ENCODE measurements at places on chromosomes 1 and 21.

- H3K27me3 ChIP-seq: no peaks in the 10 kb centered on the region
- no peak overlapping the region for H3K27ac ChIP-seq
- H3K36me3 ChIP-seq: no peaks in the 10 kb centered on the region
- no peak for DNase-seq
These were observed 53.7 kb downstream of the SLX9 start for GRCh38 chr21:44993321-44994046.

GRCh38 chr1:38997901-38998190 is 6.8 kb downstream of the AKIRIN1 start:
- H3K27me3 ChIP-seq: no peaks in the 10 kb centered on the region
- DNase-seq: no peak
- peaks cover 18% of the 10 kb centered on the region for H3K36me3 ChIP-seq
- H3K27ac ChIP-seq: no peak overlapping the region
- H3K4me1 ChIP-seq: peaks cover 6% of the 10 kb centered on the region

DNA sequence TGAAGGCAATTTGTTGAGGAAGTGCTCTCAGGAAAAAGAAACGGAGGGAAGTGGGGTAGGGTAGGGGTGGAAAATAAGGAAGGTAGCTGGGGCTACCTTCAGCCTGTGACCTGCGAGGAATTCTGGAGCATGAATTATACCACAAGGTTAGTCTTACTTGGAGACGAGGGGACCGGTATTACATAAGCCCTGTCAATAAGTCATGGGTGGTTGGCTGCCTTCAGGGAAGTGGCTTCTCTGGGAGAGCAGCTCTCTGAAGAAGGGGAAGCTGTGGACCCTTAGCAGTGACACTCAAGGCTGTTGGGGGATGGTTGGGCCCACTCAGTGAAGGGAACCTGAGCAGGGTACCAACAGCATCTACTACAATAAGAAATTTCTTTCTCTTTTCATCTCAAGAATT is 111.3 kb downstream of the TNFSF18 start:
- H3K4me3 ChIP-seq: no peak overlapping the region
- DNase-seq: no peak
- H3K4me1 ChIP-seq: no peaks in the 10 kb centered on the region
- H3K36me3 ChIP-seq: no peaks in the 10 kb centered on the region

GRCh38 chr21:41895643-41896493 is 16.7 kb upstream of the PRDM15 start:
- H3K4me3 ChIP-seq: no peak overlapping the region
- H3K27ac ChIP-seq: no peak overlapping the region
- no peaks in the 10 kb centered on the region for H3K36me3 ChIP-seq
- peaks cover 6% of the 10 kb centered on the region for H3K4me1 ChIP-seq

DNA sequence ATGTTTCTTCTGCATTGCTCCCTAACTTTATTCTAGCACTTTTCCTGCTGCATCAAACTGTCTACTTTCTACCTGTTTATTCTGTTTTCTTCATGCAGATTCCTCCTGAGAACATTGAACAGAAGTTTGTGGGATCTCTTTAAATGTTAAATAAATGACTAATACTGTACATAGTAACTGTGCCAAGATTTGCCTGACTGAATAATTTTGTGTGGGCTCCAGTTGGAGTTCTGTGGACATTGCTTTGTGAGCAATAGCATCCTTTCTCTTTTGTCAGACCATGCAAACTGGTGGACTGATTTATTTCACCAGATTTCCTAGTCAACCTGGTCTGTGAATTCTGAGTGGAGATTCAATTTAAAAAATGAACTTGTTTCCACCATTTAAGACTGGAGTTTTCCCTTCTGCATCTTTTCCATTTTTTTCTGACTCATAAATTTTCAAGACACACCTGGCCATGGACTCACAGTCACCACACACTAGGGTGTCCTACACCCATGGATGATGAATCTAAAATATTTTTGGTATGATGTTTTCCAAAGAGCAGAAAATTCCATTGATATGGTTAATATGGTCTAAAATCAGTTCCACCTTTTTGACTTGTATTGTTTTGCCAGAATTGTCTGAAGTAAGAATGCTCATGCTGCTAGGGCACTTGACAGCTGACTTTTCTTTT is 140.7 kb upstream of the SPAG17 start:
- H3K4me1 ChIP-seq: peaks cover 20% of the 10 kb centered on the region
- no peak overlapping the region for H3K27ac ChIP-seq
- no peaks in the 10 kb centered on the region for H3K27me3 ChIP-seq
- DNase-seq: no peak
- no peak overlapping the region for H3K4me3 ChIP-seq
- no peaks in the 10 kb centered on the region for H3K36me3 ChIP-seq

- H3K4me1 ChIP-seq: no peaks in the 10 kb centered on the region
- H3K27me3 ChIP-seq: no peaks in the 10 kb centered on the region
- no peak for DNase-seq
- H3K27ac ChIP-seq: no peak overlapping the region
- no peak overlapping the region for H3K4me3 ChIP-seq
These were observed 182.1 kb downstream of the MRPL39 start for GRCh38 chr21:25425156-25425555.

- H3K4me1 ChIP-seq: no peaks in the 10 kb centered on the region
- no peak overlapping the region for H3K27ac ChIP-seq
- H3K27me3 ChIP-seq: no peaks in the 10 kb centered on the region
- H3K4me3 ChIP-seq: no peak overlapping the region
- H3K36me3 ChIP-seq: no peaks in the 10 kb centered on the region
These were observed 71.1 kb downstream of the RABGAP1L start for GRCh38 chr1:174230399-174230798.

GRCh38 chr1:175449306-175449705 is 256.7 kb upstream of the KIAA0040 start:
- H3K27me3 ChIP-seq: no peaks in the 10 kb centered on the region
- no peaks in the 10 kb centered on the region for H3K36me3 ChIP-seq
- DNase-seq: no peak
- no peak overlapping the region for H3K27ac ChIP-seq

DNA sequence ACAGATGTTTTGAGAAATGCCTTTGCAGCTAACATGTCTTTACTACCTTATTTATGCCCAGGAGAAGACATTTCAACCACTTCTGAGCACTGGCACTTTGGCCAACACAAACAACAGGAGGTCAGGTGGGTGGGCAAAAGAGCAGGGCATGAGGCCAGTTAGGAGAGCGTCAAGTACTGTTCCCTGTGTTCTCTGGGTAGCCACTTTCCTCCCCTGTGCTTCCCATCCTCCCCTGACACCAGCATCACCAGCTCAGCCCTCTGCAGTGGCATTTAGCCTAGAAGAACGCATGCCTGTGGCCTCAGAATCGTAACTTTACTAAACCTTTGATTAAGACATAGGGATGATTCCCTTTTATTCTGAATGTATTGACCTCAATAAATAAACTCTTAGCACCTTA is 18.3 kb downstream of the BTG2 start:
- peaks cover 61% of the 10 kb centered on the region for H3K4me1 ChIP-seq
- no peak overlapping the region for H3K4me3 ChIP-seq
- no peaks in the 10 kb centered on the region for H3K27me3 ChIP-seq
- no peak for DNase-seq
- H3K27ac ChIP-seq: peak overlapping the region; percentile 94
- H3K36me3 ChIP-seq: no peaks in the 10 kb centered on the region

DNA sequence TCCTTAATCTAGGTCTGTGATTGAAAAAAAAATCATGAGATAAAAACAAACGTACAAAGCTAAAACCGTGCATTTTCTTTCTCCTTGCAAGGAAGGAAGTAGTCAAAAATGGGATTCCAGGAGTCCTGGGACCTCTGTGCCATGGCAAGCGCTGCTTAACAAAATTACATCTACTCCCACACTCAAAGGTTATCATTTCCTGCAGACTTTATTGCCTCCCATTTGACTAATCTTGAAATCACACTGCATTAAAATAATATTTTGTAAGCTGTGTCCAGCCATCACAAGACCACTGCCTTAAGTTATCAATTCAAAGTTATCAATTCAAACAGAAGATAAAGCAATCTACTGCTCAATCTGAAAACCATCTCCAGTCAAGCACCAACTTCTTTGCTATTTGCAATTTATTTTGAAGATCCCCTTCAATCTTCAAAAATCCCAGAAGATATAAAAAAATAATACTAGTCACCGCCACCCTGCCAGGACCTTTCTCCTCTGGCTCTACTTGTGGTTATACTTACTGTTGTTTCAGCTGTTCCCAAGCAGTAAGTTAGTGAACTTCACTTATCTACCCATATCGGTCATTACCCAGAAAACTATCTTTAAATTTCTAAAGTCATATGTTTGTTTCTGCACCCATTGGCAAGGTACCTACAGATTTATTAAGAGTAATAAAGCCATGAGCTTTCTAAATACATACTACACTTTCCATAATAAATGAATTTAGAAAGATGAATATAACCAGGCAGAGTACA is 38.1 kb upstream of the RAP1GAP start:
- H3K4me1 ChIP-seq: no peaks in the 10 kb centered on the region
- peaks cover 26% of the 10 kb centered on the region for H3K36me3 ChIP-seq
- no peaks in the 10 kb centered on the region for H3K27me3 ChIP-seq
- no peak for DNase-seq
- H3K4me3 ChIP-seq: no peak overlapping the region

DNA sequence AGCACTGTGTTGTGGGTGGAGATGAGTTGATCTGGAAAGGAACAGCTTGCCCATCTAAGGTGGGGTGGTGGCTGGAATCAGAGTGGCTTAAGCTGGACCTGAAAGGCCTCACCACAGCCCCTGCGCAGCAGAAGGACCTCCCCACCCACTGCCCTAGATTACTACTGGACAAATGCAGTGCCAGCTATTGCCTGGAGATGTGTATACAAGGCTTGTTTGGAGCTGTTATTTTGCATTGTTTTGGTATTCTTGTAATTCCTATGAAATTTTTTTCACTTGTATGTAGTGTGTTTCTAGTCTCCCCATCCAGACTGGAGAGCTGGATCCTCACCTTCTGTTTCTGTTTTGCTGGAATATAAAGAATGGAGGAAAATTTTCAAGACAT is 1.3 kb upstream of the SLC30A1 start:
- no peaks in the 10 kb centered on the region for H3K27me3 ChIP-seq
- peak; percentile 4 for DNase-seq
- H3K27ac ChIP-seq: peak overlapping the region; percentile 94
- H3K4me1 ChIP-seq: peaks cover 14% of the 10 kb centered on the region
- H3K4me3 ChIP-seq: no peak overlapping the region
- H3K36me3 ChIP-seq: no peaks in the 10 kb centered on the region

DNA sequence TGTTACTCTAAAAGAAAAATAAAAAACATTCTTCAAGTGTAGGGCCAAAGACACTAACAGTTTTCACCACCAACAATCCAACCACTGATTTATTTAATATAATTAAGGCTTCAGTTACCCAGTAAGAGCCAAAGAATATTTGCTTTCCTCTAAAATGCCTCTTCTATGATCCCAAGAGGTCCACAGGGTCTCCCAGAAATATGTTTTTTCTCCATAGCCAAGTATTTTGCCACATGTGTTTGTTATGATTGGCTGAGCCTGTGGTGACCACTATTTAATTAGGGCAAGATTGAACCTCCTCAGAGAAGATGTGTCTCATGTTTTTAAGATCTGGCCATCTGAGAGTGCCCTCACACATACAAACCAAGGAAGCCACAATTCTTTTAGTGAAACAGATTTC is 135.9 kb downstream of the TPR start:
- no peaks in the 10 kb centered on the region for H3K36me3 ChIP-seq
- DNase-seq: no peak
- no peak overlapping the region for H3K4me3 ChIP-seq
- H3K27ac ChIP-seq: no peak overlapping the region

- H3K27me3 ChIP-seq: no peaks in the 10 kb centered on the region
- peak; percentile 10 for DNase-seq
- no peaks in the 10 kb centered on the region for H3K36me3 ChIP-seq
- H3K4me1 ChIP-seq: peaks cover 23% of the 10 kb centered on the region
- H3K27ac ChIP-seq: no peak overlapping the region
These were observed 2.4 kb upstream of the TMEM125 start for GRCh38 chr1:43267291-43267805.

- no peak overlapping the region for H3K27ac ChIP-seq
- H3K27me3 ChIP-seq: no peaks in the 10 kb centered on the region
- no peak overlapping the region for H3K4me3 ChIP-seq
- no peak for DNase-seq
- no peaks in the 10 kb centered on the region for H3K4me1 ChIP-seq
- H3K36me3 ChIP-seq: no peaks in the 10 kb centered on the region
These were observed 24.1 kb downstream of the PIGM start for GRCh38 chr1:160007577-160008200.

GRCh38 chr1:54791880-54792522 is 9.1 kb downstream of the TTC22 start:
- DNase-seq: peak; percentile 46
- no peak overlapping the region for H3K27ac ChIP-seq
- H3K4me1 ChIP-seq: peaks cover 9% of the 10 kb centered on the region
- no peaks in the 10 kb centered on the region for H3K36me3 ChIP-seq

GRCh38 chr21:42047821-42048613 is 23.1 kb upstream of the UMODL1 start:
- DNase-seq: peak; percentile 28
- peaks cover 5% of the 10 kb centered on the region for H3K4me1 ChIP-seq
- H3K4me3 ChIP-seq: no peak overlapping the region
- H3K27ac ChIP-seq: no peak overlapping the region

GRCh38 chr1:117555806-117556205 is 50.0 kb upstream of the TENT5C start:
- no peaks in the 10 kb centered on the region for H3K27me3 ChIP-seq
- H3K4me1 ChIP-seq: no peaks in the 10 kb centered on the region
- no peak overlapping the region for H3K27ac ChIP-seq

- H3K4me3 ChIP-seq: no peak overlapping the region
- H3K27ac ChIP-seq: no peak overlapping the region
- no peaks in the 10 kb centered on the region for H3K36me3 ChIP-seq
- H3K27me3 ChIP-seq: no peaks in the 10 kb centered on the region
- peaks cover 19% of the 10 kb centered on the region for H3K4me1 ChIP-seq
- DNase-seq: no peak
These were observed 14.1 kb downstream of the PKN2 start for GRCh38 chr1:88698140-88698539.

DNA sequence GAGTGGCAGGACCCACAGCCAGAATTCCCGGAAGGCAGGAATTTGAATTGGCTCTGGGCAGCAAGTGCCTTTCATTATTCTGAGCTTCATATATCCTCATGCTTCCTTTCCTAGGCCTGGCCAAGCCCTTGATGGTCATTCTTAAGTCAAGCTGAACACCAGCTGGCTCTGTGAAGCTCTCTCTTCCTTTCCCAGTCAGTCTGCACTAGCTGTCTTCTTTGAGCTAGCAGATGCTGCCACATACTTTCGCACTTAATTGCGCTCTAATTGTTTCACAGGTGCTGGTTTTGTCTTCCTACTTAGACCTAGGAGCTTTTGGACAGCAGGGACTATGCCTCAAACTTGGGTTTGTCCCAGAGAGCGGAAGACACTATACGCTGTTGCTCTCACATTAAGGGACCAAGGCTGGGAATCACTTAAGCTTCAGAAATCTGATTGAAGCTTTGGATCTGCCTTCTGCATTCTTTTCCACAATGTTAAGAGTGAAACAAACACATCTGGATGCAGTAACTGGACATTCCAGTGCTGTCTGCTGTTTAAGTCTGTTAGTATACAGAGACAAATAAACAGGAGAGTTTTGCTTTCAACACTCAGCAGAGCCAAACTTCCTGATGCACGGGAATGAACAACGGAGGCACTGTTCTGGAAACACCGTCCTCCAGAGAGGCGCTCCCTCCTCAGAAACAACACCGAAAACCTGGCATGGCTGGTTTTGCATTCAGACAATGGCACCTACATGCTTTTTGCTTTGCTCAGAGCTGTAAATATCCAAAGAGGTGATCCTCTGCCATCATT is 2.2 kb downstream of the TLR5 start:
- no peak for DNase-seq
- H3K36me3 ChIP-seq: no peaks in the 10 kb centered on the region
- H3K27ac ChIP-seq: no peak overlapping the region
- H3K4me3 ChIP-seq: no peak overlapping the region
- no peaks in the 10 kb centered on the region for H3K4me1 ChIP-seq
- no peaks in the 10 kb centered on the region for H3K27me3 ChIP-seq

Data from pancreas (tissue), 10 donors.